ENCODE measurements at places on chromosomes 11 and 22.

DNA sequence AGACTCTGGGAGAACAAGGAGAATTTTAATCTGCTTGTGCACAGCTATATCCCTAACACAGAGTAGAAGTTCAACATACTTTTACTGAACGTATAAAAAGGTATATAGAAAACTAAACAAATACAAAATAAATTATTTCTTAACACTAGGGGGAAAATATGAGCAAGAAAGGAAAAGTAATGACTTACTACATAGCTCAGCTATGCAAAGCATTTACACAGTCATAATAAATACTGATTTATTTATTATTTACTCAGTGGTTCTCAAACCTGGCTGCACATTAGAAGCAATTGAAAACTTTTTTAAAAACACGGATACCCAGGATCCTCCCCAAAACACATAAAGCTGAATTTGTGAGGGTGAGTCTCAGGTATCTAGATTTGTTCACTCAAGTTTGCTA is 182.5 kb downstream of the TTC28 start:
- DNase-seq: no peak

GRCh38 chr11:19739872-19740271 is 27.2 kb downstream of the NAV2 start:
- no peak for DNase-seq

GRCh38 chr11:106913141-106913540 is 105.1 kb downstream of the GUCY1A2 start:
- no peak for DNase-seq

DNA sequence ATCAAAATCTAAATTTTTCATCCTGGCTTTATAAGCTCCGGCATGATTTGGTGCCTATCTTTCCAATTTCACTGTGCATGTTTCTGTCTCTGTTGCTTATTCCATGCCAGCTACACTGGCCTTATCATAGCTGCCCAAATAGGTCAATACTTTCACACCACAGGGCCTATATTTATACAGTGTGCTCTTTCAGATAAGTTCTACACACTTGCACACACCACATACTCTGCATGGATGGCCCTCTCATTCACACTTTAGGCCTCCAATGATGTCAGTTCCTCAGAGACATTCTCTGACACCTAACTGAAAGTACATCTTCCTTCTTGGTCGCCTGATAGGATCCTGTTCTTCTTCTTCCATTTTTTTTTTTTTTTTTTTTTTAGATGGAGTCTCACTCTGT is 7.0 kb downstream of the ALG8 start:
- no peak for DNase-seq

GRCh38 chr11:116221351-116221750 is 551.4 kb downstream of the BUD13 start:
- no peak for DNase-seq

DNA sequence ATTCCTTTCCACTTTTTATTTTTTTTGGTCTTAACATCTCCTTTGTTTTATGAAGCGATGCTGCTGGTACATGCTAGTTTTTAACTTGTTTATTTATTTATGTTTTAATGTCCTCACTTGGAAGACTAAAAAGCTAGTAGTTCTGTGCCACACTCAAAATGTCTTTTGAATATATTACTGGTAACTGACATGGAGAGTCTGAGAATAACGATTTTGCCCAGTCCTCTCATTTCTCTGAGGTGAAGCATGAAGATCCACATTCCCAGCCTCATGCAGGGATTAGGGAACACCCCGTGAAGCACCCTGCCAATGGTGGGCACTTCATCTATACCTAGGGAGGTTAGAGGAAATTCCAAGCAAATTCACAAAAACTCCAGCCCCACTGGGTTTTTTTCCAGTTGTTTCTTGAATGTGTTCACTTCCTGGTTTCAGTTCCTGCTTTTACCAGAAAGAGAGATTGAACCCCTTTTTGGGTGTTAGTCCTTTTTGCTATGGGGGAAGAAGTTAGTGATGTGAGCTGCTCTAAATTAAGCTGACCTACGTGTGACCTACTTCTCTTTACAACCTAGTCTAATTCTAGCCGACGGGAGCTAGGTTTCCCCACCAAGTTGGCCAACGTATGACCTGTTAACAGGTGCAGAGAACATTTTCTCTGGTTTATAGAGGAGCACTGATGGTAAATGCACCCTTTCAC is 106.1 kb downstream of the SLC1A2 start:
- DNase-seq: no peak

DNA sequence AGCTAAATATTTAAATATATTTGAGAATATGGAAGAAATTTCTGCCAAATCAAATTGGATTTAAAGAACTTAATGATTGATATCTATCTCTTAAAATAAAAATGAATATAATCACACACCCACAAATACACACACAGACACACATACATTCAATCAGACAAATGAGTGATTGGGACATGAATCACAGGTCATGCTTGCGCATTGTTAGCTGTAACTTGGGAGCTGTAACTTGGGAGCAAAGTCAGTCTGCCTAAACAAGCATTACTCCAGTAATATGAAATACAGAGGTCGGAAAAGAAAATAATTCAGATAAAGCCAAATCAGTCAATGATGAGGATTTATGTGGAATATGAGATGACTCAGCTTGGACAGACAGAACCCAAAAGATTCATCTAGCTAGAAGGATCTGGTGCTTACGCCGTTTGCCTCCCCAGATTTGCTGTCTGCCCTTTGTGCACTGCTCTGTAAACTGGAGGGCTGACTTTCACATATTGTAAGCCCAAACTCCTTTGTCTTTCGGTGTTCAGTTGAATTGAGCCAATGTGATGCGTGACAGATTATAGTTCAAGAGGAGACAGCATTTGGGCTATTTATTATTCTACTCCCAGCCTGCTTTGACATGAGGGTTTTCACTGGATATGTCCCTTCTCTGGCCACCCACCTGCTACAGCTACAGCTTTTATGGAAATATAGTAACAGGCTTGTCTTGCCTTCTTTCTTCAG is 1.6 kb downstream of the OR56B1 start:
- DNase-seq: no peak
